Stimulated activated CD8-positive, alpha-beta memory T cell treated with anti-CD3 and anti-CD28 coated beads, Interleukin-2, amount 100 ng/mL, for 1 hour (primary cell): ENCODE measurements at places on chromosomes 5 and 9.

DNA sequence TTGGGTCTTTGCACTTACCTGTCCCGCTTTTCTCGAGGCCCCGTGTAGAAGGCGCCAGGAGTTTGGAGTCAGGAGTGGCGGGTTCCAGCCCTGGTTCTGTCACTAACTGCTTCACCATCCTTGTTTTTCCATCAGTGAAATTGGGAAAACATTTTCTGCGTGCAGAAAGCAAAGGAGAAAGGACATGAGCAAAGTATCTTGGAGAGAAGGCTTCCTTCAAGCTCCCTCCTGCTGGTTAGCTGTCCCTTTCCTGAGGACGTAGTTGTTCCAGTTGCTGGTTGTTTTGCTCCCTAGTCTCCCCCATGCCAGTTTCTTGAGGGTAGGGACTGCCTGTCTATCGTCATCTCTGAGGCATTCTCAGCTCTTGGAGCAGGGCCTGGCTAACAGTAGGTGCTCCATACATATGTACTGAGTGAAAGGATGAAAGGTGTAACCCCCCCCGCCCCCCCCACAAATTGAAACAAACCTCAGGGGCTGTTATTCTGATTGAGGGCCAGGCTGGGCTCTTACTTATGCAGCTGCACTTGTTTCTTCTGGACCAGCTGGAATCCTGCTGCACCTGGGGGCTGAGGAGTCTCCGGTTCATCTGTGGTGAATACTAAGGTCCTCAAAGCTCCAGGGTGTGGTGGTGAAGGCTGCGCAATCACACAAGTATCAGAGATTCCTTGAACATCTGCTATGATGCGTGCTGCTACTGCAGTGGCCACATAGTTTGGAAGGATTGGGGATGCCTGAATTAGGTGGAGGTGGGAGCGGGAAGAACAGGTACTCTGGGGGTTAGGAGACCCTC, 1.0 kb downstream of the SMIM3 start:
- DNase-seq: no peak

DNA sequence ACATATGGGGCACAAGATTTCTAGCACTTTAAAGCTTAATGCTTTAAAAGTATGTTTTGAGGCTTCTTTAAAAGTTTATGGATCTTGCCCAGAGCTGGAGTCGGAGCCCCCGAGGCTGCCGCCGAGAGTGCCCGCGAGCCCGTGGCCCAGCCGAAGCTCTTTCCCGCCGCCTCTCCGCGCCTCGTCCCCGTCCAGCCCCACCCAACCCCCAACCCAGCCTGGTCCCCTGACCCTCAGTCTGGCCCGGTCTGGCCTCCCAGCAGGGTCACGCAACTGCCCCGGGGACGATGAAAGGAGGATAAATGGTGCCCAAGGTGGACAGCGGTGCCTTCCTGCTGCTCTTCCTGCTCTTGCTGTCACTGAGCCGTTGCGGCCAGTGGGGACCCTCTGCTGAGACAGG, 1.7 kb downstream of the TSSK1B start:
- no peak for DNase-seq

DNA sequence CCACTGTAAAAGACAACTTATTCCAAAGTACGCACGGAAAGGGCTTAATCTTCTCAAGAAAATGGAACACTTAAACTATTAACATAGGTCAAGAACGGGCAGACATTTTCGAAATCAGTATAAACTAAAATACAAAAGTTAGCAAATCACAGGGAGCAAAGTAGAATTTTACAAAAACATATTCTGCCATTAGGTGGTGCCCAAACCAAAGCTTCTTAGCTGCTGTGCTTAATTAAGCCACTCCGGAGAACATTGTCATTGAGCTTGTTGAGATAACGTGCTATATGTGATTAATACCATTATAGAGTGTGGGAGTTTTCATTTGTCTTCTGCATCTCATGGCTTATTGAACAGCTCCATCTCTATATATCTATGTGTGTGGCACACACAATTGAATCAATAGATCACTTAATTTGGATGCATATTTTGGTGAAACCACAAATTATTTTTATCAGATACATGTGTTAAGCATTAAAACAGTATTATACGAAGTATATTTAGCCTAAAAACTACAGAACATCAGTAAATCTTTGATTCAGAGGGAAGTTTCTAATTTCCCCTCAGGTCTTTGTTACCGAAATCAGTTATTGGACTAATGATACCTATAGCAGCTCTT, 23.4 kb downstream of the UBLCP1 start:
- no peak for DNase-seq

DNA sequence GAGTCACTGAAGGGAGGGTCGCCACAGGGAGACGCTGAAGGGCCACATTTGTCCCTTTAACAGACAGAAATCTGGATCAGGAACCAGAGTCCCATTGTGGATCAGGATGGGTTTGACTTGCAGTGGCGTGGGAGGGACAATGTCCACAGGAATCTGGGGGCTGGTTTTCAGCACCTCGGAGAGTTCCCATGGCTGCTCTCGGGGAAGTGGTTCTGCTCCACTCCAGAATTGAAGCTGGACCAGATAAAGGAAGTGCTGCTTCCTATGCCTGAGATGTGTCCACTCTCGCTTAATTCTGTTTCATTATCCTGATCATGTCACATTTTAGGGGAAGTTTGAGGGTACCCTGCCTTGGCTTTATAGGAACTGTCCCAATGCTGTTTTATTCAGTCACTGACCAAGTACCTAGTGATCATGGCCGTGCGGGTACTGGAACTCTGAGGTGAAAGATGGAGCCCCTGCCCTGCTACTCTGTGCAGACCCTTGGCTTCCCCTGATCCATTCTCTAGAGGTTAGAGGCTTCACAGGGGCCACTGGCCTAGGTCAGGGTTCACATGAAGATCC, 28.7 kb downstream of the ENHO start:
- DNase-seq: no peak

- no peak for DNase-seq
These were observed 82.5 kb upstream of the ZNF169 start for GRCh38 chr9:94176608-94177007.

GRCh38 chr5:138370537-138370936, 18.1 kb downstream of the KDM3B start:
- DNase-seq: no peak

- no peak for DNase-seq
These were observed 131.2 kb downstream of the WNK2 start for GRCh38 chr9:93315118-93315517.

DNA sequence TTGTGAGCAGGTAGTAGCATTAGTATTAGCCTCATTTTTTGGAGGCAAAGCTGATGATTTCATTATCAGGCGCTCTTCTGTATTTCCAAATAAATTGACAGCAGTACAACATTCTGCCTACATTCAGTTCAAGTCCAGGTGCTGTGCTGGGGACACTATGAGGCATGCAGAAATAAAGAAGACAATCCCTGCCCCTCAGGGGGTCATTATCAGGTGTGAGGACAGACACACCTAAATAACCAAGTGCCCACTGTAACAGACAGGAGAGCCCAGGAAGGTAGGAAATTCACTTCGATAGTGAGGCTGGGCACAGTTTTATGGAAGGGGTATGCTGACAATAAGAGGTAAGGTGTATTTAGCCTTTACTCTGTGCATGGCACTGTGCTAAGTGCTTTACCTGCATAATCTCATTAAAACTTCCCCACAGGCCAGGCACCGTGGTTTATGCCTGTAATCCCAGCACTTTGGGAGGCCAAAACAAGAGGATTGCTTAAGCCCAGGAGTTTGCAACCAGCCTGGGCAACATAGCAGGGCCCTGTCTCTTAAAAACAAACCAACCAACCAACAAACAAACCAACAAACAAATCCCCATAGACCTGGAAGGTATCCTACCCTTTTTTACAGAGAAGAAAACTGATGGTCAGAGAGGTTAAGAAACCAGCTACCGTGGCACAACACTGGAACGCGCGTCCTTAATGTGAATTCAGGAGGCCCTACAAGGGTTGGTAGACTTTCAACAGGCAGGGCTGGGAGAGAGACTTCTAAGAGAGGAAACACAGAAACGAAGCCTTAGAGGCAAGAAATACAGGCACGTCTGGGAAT, 17.5 kb upstream of the GPX3 start:
- no peak for DNase-seq

DNA sequence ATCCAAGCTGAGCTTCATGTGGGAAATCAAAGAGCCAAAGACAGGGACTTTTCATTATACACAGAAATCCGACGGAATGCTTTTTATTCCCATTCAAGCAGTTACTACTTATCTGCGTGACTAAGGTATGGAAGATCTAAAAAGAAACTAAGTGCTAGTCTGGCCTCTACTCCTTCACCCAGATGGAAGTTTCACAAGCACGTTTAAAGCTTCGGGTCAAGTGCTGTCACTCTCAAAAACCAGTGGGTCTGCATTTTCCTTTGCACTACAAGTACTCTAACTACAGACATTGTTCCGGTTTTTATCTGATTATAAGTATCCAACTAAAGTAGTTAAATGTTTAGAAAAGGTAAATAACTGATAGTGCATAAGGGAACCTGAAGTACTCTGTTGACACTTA, 13.7 kb upstream of the MTAP start:
- DNase-seq: no peak

- DNase-seq: no peak
These were observed 1140.9 kb upstream of the C9orf72 start for GRCh38 chr9:28714188-28714587.

GRCh38 chr5:14261235-14261634, 118.1 kb downstream of the TRIO start:
- no peak for DNase-seq

DNA sequence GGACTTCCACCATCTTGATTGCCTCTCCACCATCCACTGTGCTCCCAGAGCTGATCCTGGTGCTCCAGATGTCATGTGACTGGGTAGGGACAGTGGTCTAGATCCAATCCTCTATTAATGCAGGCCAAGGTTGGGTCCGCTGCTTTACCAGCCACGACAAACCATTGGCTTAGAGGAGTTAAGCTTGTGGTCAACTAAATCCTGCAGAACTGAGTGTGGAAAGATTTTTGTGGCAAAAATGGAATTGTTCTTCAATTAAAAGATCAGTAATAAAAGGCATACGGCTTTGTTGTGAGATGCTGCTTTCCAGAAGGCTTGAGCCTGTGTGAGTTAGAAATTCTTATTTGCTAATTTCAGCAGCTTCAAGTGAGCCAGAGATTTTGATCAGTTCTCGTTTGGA, 30.7 kb downstream of the SLC1A3 start:
- no peak for DNase-seq
